ENCODE measurements at places on chromosomes 3 and 15. TPM values are rescaled to one million over a fixed set of nuclear protein-coding genes. Genes with fewer than 3 reads are reported as not detected.

Gene SNRK
- total RNA-seq, result 17.5 TPM

Gene CACNA2D2
- 0.05 TPM for total RNA-seq

Gene SH2D7
- not detected for total RNA-seq

Gene IL17RD
- total RNA-seq, result 40.2 TPM

Gene ADGRG7
- not detected for total RNA-seq

Gene CTSH
- total RNA-seq, result 74.2 TPM
